ENCODE measurements at places on chromosomes 7 and 10.
A peak's percentile ranks its signal among the peaks of the same experiment; 100 is the strongest.

- no peak for DNase-seq
Measured at GRCh38 chr10:75617485-75618155, 186.2 kb downstream of the LRMDA start.

DNA sequence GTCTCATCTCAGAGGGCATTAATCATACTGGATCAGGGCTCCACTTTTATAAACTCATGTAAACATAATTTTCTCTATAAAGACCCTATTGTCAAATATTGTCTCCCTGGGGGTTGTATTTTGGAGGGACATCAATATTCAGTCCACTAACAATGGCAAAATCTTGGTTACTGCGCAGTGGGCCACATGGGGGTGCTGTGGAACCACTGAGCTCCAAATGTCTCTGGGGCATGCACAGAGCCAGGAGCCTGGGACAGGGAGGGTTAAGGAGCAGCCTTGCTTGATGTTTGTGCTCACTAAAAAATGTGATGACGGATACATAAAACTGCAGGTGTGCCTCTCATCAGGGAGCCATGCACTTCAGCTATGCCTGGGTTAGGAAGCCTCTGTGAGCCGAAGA, 62.1 kb upstream of the PRSS58 start:
- DNase-seq: peak; percentile 39

GRCh38 chr10:122495406-122496340, 34.3 kb downstream of the HTRA1 start:
- DNase-seq: no peak

DNA sequence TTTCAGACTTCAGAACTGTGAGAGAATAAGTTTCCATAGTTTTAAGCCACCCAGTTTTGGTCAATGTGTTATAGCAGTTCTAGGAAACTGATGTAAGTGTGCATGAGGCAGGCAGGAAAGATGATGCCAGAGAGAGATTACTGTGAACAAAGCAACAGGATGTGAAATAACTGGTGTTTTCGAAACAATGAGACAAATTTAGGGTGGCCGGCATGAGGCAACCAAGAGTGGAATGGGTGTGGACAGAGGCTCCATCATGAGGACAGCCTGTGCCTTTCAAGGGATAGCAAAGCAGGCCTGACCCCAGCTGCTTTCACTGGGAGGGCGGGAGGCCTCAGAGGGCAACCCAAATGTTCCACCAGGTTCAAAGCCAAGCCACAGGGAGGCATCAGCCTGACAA, 67.3 kb upstream of the UCN3 start:
- DNase-seq: no peak

GRCh38 chr7:48638041-48638440, 286.3 kb upstream of the CDC14C start:
- DNase-seq: no peak

GRCh38 chr10:116708391-116708821, 34.0 kb downstream of the HSPA12A start:
- DNase-seq: no peak

DNA sequence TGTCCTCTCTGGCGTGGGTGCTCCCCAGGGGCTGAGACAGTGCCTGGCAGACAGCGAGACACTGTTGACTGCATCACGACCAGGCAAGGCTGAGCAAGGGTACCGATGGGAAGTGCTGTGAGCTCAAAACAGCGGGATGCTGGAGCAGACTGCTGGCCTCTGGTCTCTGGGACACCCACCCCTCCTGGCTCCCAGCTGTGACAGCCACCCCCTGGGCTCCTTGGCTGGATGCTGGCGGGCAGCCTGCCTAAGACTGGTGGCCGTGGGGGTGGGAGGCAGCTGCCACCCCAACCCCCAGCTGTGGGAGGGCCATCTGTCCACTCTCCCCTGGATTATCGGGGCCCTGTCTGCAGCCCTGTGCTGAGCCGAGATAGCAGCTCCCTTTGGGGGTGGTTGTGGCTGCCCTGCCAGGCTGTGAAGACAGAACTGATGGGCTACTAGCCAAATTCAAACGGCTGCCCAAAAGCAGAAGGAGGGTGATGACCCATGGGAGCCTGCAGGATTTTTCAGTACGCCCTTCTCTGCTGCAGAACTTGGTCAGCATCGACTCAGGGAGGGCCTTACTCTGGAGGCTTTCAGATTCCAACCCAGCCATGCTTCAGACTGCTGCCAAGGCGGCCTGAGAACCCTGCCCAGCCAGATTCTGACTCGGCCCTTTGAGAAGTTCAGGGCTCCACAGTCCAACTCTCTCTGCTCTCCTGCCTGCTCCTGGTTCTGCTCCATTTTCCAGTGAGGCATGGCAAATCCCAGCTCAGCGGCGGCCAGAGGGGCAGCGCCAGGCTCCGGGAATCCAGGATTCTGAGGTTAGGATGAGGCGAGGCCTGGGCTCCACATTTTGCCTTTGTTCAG, 125.3 kb downstream of the NEURL1 start:
- no peak for DNase-seq

DNA sequence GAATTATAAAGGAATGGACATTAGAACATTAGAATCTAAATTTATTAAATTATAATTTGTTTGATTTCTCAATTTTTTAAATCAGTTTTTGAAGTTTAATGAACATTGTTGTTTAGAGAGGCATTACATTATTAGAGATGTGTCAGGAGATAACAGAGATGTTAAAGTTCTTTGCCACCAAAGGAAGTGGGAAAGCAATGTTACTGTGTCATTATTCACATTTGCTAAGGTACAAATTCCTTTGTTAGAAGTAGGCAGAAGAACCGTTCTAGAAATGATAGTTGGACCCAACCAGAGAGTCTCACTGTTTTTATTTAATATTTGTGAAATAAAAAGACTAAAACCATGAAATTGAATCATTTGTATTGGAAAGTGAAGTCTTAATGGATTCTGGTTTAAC, 92.9 kb downstream of the MDFIC start:
- DNase-seq: no peak

GRCh38 chr7:111893190-111893589, 313.0 kb downstream of the DOCK4 start:
- DNase-seq: no peak

DNA sequence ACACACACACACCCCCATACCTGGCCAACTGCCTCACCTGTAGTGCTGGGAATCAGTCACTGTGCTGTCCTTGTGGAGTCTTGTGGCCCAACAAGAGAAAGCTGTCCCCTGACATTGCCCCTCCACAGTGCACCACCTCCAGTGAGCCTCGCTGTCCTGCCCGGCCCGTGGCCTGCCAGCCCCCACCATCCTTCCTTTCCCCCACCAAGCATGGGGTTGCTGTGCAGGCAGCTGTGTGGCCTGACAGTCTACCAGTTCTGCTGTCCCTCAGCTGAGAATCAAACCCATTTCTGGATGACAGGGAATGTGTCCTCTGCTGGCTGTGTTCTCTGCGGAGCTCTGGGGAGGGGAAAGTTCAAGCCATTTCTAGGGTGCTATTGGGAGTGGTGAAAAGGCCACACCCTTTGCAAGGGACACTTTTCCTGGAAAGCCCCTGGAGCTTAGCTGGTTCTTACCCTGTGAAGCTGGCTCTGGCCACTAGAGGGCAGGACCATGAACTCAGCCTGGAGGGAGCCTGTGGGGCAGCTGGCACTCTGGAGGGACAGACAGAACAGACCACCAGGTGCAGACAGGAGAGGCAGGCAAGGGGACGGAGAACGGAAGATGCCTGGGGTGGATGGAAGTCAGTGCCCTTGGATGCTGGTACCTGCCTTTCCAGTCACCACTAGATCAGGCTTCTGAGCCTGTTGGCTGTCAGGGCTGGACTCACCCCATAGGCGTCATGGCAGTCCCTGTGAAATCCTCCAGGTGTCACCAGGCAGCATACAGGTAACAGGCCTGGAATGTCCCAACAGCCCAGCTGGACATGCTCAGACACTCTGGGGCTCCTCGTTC, 10.5 kb upstream of the MTPAP start:
- peak; percentile 63 for DNase-seq

- no peak for DNase-seq
Measured at GRCh38 chr10:4215485-4215884, 430.5 kb upstream of the KLF6 start.

GRCh38 chr10:54769051-54769450, 32.0 kb downstream of the PCDH15 start:
- no peak for DNase-seq

DNA sequence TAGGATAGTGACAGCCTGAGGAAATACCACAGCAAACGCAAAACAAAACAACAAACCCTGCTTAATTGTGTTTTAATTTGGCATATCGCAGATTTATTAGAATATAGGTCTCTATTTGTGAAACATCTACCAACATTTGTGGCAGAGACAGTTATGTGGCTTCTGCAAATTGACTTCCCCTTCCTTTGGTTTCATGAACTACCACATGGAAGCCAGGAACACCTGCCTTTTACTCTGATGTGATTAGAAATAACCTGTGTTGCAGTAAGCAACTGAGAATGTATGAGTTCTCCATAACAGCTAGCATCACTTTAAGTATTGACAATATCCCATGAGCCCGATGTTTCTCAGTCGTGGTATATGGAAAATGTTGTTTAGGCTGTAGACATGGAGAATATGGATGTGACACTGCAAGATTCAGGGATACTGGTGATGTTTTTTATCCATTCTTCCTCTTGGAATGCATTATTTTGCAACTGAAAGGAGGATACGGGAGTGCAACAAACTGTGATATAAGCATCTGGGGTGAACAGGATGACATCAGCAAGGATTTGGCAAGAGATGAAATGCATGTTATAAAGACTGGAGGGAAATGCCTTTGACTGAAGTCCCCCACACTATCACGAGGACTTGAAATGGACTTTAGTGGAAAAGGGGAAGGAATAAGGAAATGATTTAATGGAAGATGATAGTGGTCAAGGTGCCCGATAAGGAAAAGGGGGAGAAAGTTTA, 95.9 kb downstream of the CUBN start:
- DNase-seq: no peak

- no peak for DNase-seq
Measured at GRCh38 chr10:130418731-130419130, 282.5 kb downstream of the GLRX3 start.

DNA sequence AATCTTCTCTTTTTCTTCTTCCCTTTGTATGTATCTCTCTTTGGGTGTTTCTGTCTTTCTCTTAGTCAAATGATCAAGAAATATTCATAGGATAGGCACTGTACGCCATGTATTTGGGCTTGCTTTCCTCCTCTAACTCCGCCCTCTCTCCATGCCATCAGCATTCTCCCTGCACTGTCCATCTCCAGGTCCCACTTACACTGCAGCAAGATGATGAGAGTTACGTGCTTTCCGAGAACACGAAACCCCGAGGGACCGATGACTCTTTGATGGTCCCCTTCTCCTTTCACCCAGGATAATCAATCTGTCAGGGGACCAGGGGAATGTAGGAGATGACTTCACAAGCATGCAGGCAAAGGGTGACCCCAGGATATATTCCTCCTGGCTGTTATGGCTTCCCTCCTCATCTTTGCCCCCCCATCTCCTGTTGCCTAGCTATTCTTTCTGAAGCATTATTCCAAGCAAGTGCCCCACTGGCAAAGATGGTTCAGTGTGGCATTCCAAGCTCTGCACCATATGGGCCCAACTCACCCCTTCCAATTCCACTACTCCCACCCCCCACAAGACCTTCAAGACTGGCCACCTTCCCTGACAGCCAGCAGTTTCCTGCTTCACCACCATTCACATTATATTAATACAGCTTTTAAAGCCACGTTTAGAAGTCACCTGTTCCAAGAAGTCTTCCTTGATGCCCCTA, 40.0 kb downstream of the HIF1AN start:
- DNase-seq: no peak

GRCh38 chr10:79067241-79068202, 1.2 kb upstream of the ZMIZ1 start:
- peak; percentile 84 for DNase-seq

DNA sequence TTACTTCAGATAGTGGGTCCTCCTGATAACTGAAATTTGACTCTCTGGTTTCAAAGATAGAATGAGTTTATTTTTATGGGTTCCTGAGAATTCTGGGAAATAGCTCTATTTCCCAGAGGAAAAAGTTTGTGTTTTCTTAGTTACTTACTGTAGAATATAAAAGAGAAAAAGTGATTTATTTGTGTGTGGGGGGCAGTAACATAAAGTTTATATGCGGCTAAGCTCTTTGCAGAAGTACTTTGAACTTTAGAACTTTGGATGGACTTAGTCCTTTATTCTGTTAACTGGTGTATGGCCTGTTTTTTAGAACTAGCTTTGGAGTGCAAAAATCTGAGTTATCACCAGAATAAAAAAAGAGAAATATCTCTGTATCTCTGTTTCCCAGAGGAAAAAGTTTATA, 157.1 kb downstream of the BBS9 start:
- DNase-seq: no peak

GRCh38 chr7:45084901-45085618, 3.7 kb downstream of the NACAD start:
- no peak for DNase-seq

DNA sequence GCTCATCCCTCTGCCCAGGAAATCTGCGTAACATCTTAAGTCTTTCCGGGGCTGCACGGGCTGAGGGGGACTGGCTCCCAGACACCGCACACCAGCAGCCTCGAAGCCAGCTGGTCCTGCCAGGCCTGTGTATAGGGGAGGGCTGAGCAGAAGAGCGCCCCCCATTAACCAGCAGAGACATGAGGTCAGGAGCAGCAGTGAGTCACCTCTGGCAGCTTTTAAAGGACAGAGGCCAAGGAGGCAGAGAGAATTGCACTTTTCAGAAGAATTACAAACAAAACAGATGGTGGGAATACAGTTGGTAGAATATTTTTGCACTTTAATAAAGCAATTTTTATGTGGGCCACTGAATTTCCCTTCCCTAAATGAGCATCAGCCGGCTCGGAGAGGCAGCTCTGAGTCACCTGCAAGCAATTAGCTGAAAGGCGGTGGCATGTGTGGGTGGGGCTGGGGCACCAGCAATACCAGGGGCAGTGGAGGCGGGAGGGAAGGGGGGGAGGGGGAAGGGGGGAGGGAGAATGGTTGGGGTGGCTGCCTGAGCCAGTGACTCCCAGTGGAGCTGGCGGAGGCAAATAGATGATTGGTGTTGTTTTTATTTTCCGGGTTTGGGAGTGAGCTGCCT, 39.1 kb downstream of the GOLGA7B start:
- DNase-seq: no peak

GRCh38 chr7:141072548-141073172, 1.2 kb upstream of the TMEM178B start:
- no peak for DNase-seq

- DNase-seq: no peak
Measured at GRCh38 chr7:108158776-108159175, 28.6 kb upstream of the LAMB4 start.

GRCh38 chr7:88522771-88523293, 216.1 kb upstream of the STEAP4 start:
- no peak for DNase-seq
